ENCODE measurements at places on chromosomes 3 and 15. TPM values are rescaled to one million over a fixed set of nuclear protein-coding genes. Genes with fewer than 3 reads are reported as not detected.
A peak's percentile ranks its signal among the peaks of the same experiment; 100 is the strongest.

DNA sequence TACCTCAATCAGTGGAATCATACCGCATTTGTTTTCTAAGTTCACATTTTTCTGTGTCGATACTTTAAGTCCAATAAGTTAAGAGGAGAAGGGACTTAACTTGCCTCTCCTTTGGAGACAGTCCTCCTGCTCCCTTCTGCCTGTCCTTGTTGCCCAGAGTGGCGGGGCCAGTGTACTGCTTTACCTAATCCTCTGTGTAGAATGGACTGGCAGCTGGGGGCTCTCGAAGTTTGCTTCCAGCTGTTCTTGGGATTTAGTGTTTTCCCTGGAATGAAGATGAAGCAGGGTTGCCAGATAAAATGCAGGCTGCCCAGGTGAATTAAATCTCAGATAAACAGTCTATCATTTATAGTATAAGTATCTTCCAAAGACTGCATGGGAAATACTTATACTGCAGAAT, 287.6 kb upstream of the C2CD4B start:
- no peak overlapping the region for H3K27ac ChIP-seq
- H3K4me1 ChIP-seq, result peaks cover 40% of the 10 kb centered on the region
- H3K36me3 ChIP-seq, result no peaks in the 10 kb centered on the region
- H3K27me3 ChIP-seq, result no peaks in the 10 kb centered on the region

- peak; percentile 78 for DNase-seq
- no peaks in the 10 kb centered on the region for H3K36me3 ChIP-seq
- no peak overlapping the region for H3K4me3 ChIP-seq
- no peak overlapping the region for H3K27ac ChIP-seq
These were observed 114.9 kb upstream of the MEF2A start for GRCh38 chr15:99450896-99451358.

GRCh38 chr3:176106380-176106779, 1090.9 kb downstream of the TBL1XR1 start:
- no peaks in the 10 kb centered on the region for H3K36me3 ChIP-seq
- DNase-seq, result no peak
- H3K4me3 ChIP-seq, result no peak overlapping the region
- no peaks in the 10 kb centered on the region for H3K4me1 ChIP-seq

DNA sequence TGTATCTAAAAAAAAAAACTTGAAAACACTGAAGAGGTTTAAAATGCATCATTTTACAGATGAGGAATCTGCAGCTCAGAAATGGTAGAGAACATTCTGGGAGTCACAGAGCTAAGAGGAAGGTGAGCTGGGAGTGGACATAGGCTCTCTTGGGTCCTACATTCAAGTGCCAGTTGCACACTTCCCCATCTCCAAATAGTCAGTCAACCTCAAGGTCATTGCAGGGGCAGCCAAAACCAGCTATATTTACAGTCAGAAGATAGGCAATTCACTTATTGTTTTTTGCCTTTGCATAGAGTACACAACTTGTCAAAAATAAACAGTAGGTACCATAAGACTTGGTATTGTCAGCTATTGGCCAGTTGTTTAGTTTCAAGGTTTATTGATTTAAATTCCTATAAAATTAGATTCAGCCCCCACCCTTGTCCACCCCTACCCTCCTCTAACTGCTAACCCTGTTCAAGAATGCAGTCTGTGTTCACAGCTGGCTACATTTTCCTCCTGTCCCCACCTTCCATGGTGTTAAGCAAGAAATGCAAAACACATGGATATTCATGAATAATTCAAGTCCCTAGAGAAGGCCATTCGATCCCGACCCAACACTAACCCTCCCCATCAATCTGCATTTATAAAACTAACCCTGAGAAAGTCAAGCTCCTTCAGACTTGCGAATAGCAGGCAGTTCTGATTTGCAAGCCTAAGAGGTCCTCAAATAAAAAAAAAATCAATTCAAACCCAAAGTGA, 567.0 kb upstream of the MCTP2 start:
- no peaks in the 10 kb centered on the region for H3K4me1 ChIP-seq
- DNase-seq, result no peak
- no peak overlapping the region for H3K27ac ChIP-seq
- H3K36me3 ChIP-seq, result no peaks in the 10 kb centered on the region
- H3K27me3 ChIP-seq, result no peaks in the 10 kb centered on the region
- no peak overlapping the region for H3K4me3 ChIP-seq

DNA sequence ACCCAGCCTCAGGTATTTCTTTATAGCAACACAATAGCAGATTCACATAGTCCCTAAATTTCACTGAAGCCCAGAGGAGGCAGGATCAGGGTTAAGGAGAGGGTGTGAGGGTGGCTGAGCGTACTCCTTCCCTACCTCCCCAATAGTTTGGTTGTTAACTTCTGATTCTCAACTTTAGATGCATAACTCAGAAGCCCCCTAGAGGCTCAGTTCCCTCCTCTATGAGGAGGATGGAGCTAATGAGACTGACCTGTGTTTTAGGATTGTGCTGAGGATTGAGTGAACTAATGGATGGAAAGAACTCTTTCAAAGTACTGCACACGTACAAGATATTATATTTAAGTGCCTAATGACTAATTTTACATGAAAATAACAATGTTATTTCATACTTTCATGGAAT, 249.3 kb upstream of the SOX14 start:
- no peak overlapping the region for H3K4me3 ChIP-seq
- no peaks in the 10 kb centered on the region for H3K4me1 ChIP-seq
- H3K27ac ChIP-seq, result no peak overlapping the region
- no peaks in the 10 kb centered on the region for H3K36me3 ChIP-seq
- no peaks in the 10 kb centered on the region for H3K27me3 ChIP-seq

DNA sequence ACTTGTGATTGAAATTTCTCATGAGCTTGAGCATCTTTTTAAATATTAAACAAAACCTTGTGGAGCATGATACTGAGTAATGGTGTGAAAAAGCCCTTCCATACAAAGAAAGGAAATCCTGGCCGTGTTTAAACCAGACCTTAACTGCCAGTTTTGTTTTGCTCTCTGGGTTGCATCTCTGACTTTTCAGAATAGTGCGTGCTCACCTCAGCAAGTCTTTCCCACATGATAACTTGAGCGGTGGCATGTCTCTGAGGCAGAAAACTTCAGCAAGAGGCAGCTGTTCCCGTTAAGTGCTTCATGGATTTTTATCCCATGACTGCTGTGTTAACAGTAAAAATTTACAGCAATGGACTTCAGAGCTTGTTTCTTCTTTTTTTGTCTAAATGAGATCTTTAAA, 393.3 kb downstream of the FEZF2 start:
- no peak overlapping the region for H3K4me3 ChIP-seq
- no peaks in the 10 kb centered on the region for H3K27me3 ChIP-seq
- DNase-seq, result no peak
- peaks cover 4% of the 10 kb centered on the region for H3K4me1 ChIP-seq

- H3K36me3 ChIP-seq, result no peaks in the 10 kb centered on the region
- no peak overlapping the region for H3K4me3 ChIP-seq
- H3K27me3 ChIP-seq, result no peaks in the 10 kb centered on the region
- DNase-seq, result no peak
These were observed 122.0 kb downstream of the MECOM start for GRCh38 chr3:169541528-169541927.

- H3K4me3 ChIP-seq, result no peak overlapping the region
- no peaks in the 10 kb centered on the region for H3K36me3 ChIP-seq
- no peak for DNase-seq
- H3K4me1 ChIP-seq, result no peaks in the 10 kb centered on the region
- peaks cover 3% of the 10 kb centered on the region for H3K27me3 ChIP-seq
These were observed 191.1 kb downstream of the PDZRN3 start for GRCh38 chr3:73433687-73434086.

DNA sequence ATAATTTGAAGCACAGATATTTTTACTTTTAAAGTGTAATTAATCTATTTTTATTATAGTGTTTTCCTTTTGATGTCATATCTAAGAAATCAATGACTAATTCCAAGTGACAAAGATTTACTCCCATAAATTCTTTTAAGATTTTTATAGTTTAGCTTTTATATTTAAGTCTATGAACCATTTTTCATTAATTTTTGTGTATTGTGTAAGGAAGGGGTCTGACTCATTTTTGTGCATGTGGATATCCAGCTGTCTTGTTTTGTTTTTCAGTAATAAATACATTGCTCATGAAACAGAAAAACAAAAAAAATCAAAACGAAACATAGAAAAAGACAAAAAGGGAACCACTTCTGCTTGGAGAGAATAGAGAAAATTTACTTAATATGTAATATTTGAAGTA, 145.1 kb downstream of the EPHA6 start:
- H3K4me1 ChIP-seq, result no peaks in the 10 kb centered on the region
- H3K27me3 ChIP-seq, result no peaks in the 10 kb centered on the region
- H3K36me3 ChIP-seq, result no peaks in the 10 kb centered on the region
- DNase-seq, result no peak

DNA sequence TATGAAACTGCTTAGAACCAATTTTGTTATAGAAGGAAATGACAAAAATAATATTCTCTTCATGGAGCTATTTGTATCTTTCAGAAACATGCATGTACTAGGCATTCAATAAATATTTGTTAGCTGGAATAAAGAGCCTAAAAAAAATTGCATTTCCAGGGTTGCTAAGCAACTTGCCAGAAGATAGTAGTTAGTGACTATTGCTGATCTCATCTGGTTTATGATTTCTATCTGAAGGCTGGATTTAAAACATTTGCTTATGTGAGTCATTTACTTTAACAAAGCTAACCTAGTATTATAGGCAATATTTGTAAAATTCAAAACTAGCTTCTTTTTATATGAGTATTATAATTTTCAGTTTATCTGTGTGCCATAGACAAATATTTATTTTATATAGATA, 78.3 kb downstream of the NAALADL2 start:
- no peak overlapping the region for H3K27ac ChIP-seq
- H3K36me3 ChIP-seq, result no peaks in the 10 kb centered on the region
- H3K4me1 ChIP-seq, result no peaks in the 10 kb centered on the region
- no peak overlapping the region for H3K4me3 ChIP-seq
- DNase-seq, result peak; percentile 39
- no peaks in the 10 kb centered on the region for H3K27me3 ChIP-seq

- no peaks in the 10 kb centered on the region for H3K36me3 ChIP-seq
- no peak overlapping the region for H3K27ac ChIP-seq
- no peak overlapping the region for H3K4me3 ChIP-seq
These were observed 523.6 kb upstream of the MCTP2 start for GRCh38 chr15:93707751-93708150.

- no peak for DNase-seq
- no peak overlapping the region for H3K27ac ChIP-seq
- no peak overlapping the region for H3K4me3 ChIP-seq
- H3K27me3 ChIP-seq, result no peaks in the 10 kb centered on the region
- H3K4me1 ChIP-seq, result no peaks in the 10 kb centered on the region
- peaks cover 23% of the 10 kb centered on the region for H3K36me3 ChIP-seq
These were observed 107.5 kb downstream of the RASA2 start for GRCh38 chr3:141594357-141594756.

GRCh38 chr3:190435618-190436017, 14.1 kb downstream of the TMEM207 start:
- no peaks in the 10 kb centered on the region for H3K27me3 ChIP-seq
- no peaks in the 10 kb centered on the region for H3K4me1 ChIP-seq
- DNase-seq, result peak; percentile 66
- no peaks in the 10 kb centered on the region for H3K36me3 ChIP-seq

GRCh38 chr3:32531010-32531647, 28.5 kb upstream of the CMTM6 start:
- H3K36me3 ChIP-seq, result peaks cover 32% of the 10 kb centered on the region
- H3K27ac ChIP-seq, result no peak overlapping the region
- H3K4me1 ChIP-seq, result no peaks in the 10 kb centered on the region

GRCh38 chr3:104291878-104292277, 1074.8 kb upstream of the ALCAM start:
- no peak for DNase-seq
- no peaks in the 10 kb centered on the region for H3K36me3 ChIP-seq
- H3K27me3 ChIP-seq, result no peaks in the 10 kb centered on the region
- H3K4me3 ChIP-seq, result no peak overlapping the region

DNA sequence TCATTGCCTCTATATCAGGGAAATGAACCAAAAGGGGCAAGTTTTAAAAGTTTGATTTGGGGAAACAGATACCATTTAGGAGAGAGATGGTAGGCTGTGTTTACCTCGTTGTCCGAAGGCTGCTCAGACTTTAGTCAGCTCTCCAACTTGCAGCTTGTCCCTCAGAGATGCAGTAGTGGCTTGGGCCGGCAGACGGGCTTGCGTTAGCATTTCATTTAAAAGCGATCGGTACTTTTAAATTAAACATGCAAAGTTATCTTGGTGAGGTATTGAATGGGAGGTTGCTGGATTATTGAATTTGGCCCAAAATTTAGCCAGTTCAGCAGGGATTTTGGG, 26.2 kb downstream of the EEFSEC start:
- DNase-seq, result no peak
- no peak overlapping the region for H3K4me3 ChIP-seq
- no peaks in the 10 kb centered on the region for H3K4me1 ChIP-seq
- no peaks in the 10 kb centered on the region for H3K27me3 ChIP-seq
- H3K36me3 ChIP-seq, result no peaks in the 10 kb centered on the region

- H3K36me3 ChIP-seq, result peaks cover 9% of the 10 kb centered on the region
- DNase-seq, result peak; percentile 51
- no peak overlapping the region for H3K4me3 ChIP-seq
- peaks cover 33% of the 10 kb centered on the region for H3K4me1 ChIP-seq
These were observed 87.1 kb downstream of the LPP start for GRCh38 chr3:188241072-188241471.

Gene ITGB5
- 139 TPM for total RNA-seq

Gene SLC12A6
- 15.8 TPM for total RNA-seq

Gene ATP10A
- 36.6 TPM for total RNA-seq

Gene SCG5
- total RNA-seq, result 14.7 TPM

Gene RHOV
- total RNA-seq, result 0.43 TPM

Gene SEC62
- 117 TPM for total RNA-seq

Gene RYR3
- 1.5 TPM for total RNA-seq

Data from astrocyte (in vitro differentiated cells and primary cell).